ENCODE measurements at places on chromosomes 2 and 18.

DNA sequence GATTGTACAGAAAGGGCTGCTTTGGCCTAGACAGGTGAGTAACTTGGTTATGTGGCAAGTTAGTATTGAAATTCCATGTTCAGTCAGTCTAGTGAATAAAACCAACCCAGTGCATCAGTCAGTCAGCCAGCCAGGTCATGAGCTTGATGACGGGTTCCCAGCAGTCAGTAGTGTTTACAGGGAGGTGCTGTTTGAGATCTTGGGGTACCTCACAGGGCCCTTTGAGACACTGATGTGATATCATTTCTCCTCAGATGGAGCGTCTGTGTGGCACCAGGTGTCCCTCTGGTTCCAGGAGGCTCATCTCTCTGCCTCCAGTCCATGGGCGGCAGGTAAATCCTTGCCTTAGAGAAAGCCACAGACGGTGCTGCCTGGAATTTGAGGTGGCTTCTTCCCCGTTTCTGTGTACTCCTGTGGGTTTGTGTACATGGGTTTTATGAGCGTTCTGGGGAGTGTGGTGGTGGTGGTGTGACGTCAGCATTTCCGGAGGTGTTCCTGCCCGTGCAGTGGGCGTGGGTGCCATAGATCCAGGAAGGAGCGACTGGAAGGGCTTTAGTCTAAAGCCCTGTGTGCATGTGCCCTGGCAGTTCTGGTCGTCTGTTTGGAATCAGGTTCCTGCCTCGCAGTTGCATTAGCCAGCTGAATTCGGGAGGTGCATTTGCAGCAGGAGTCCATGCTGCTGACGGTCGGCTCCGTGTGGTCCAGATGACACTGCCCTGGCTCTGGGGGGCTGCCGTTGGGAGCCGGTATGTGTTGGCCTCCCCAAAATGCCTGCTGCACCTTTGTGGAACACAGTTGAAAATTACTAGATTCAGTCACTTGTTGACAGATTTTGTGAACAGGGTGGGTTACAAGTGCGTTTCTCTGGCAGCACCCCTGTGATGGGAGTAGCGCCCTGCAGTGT is 2.1 kb downstream of the CTDP1 start:
- H3K36me3 ChIP-seq, result peaks cover 4% of the 10 kb centered on the region
- no peak overlapping the region for H3K27ac ChIP-seq
- H3K27me3 ChIP-seq, result no peaks in the 10 kb centered on the region
- peak overlapping the region; percentile 74 for H3K4me3 ChIP-seq
- peaks cover 33% of the 10 kb centered on the region for H3K4me1 ChIP-seq
- no peak for DNase-seq

- no peaks in the 10 kb centered on the region for H3K27me3 ChIP-seq
- H3K27ac ChIP-seq, result peak overlapping the region; percentile 94
- no peak overlapping the region for H3K4me3 ChIP-seq
- peaks cover 31% of the 10 kb centered on the region for H3K4me1 ChIP-seq
- H3K36me3 ChIP-seq, result peaks cover 9% of the 10 kb centered on the region
Measured at GRCh38 chr18:48622911-48623431, 84.1 kb downstream of the CTIF start.

GRCh38 chr2:106833256-106833655 is 52.7 kb downstream of the ST6GAL2 start:
- DNase-seq, result no peak
- peaks cover 19% of the 10 kb centered on the region for H3K4me1 ChIP-seq
- H3K36me3 ChIP-seq, result no peaks in the 10 kb centered on the region
- H3K27ac ChIP-seq, result no peak overlapping the region
- peaks cover 6% of the 10 kb centered on the region for H3K27me3 ChIP-seq

DNA sequence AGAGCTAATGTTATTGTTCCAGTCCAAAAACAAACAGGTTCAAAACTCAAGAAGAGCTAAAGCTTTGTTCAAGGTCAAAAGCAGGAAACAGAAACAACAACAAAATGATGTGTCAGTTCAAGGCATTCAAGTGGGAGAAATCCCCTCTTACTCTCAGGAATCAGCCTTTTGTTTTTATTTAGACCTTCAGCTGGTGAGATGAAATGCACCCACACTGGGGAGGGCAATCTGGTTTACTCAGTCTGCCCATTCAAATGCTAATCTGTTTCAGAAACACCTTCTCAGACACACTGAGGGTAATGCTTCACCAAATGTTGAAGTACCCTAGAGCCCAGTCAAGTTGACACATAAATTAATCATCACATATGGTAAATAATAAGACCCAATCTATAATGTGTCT is 150.6 kb downstream of the TMX3 start:
- H3K36me3 ChIP-seq, result no peaks in the 10 kb centered on the region
- no peaks in the 10 kb centered on the region for H3K27me3 ChIP-seq

- H3K4me1 ChIP-seq, result no peaks in the 10 kb centered on the region
- peaks cover 5% of the 10 kb centered on the region for H3K27me3 ChIP-seq
- H3K4me3 ChIP-seq, result no peak overlapping the region
- peaks cover 7% of the 10 kb centered on the region for H3K36me3 ChIP-seq
- H3K27ac ChIP-seq, result no peak overlapping the region
Measured at GRCh38 chr2:6908291-6908690, 8.9 kb upstream of the RNF144A start.

GRCh38 chr2:211654211-211654780 is 884.3 kb downstream of the ERBB4 start:
- no peaks in the 10 kb centered on the region for H3K4me1 ChIP-seq
- no peak overlapping the region for H3K27ac ChIP-seq
- DNase-seq, result no peak
- H3K4me3 ChIP-seq, result no peak overlapping the region

DNA sequence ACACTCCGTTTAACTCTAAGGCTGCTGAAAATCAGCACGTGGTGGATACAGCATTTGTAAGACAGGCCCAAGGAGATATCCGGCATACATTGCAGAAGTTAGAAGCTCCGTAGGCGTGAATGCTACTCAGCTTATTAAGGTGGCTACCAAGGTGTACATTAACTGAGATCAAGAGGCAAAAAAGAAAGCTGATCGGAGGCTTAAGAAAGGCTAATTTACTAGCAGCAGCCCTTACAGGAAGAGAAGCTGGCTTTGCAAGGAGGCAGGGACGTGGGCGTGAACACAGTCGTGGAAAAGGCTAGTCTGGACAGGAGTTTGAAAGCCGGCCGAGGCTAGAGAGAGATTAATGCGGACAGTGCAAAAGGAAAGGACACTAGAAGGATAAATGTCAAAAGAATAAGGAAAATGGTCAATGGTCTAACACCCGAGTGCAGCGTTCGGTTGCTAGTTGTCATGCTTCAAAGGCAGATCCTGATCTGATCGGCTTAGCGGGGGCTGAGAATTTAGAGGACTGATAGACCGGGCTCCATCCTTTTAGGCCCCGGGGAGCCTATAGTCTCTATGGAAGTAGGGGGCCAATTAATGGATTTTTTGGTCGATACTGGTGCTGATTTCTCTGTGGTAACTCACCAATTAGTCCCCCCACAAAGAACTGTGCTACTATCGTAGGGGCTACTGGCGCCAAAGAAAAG is 45.6 kb upstream of the SELENOI start:
- DNase-seq, result no peak
- H3K27ac ChIP-seq, result no peak overlapping the region
- H3K36me3 ChIP-seq, result peaks cover 7% of the 10 kb centered on the region
- H3K4me1 ChIP-seq, result peaks cover 20% of the 10 kb centered on the region
- H3K4me3 ChIP-seq, result no peak overlapping the region

DNA sequence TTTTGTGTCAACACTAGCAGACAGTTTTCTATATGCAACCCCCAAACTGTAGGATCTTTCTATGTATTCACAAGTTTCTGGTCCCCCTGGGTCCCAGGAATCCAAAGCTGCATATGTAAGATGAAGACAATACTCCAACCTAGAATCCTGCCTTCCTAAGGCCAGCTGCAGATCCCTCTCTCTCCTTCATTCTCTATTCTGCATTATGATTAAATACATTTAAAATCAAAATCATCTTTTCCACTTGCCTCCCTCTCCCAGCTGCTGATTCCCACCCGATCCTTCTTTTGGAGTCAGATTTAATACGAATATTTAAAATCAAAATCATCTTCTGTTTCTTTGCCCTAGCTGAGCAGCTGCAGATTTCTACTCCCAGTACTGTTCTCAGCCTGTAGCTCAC is 783.0 kb upstream of the ZEB2 start:
- H3K27ac ChIP-seq, result no peak overlapping the region
- H3K4me3 ChIP-seq, result no peak overlapping the region
- no peaks in the 10 kb centered on the region for H3K36me3 ChIP-seq
- no peak for DNase-seq

DNA sequence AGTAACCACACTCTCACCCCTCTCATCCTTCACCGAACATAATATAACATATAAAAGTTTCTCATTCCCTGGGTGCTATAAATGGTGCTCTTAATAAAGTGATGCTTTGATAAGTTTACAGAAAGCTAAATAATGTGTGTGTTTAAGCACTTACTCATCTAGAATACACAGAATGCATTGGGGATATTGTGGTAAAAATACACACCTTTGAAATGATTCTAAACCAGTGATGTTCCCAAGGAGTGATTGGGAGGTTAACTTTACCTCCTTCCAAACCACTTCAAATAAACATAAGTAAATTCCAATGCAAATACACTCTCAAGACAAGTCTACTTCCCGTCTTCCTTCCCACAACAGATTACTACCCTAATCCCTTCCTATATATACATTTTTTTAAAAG is 85.3 kb upstream of the TWSG1 start:
- H3K4me1 ChIP-seq, result no peaks in the 10 kb centered on the region
- no peak overlapping the region for H3K4me3 ChIP-seq

GRCh38 chr2:187554011-187554703 is at the start of gene TFPI:
Gene TFPI, minus strand, starts transcription at chr2:187554435. Its CDS starts 50,667 bp downstream, at chr2:187503768.
- H3K4me3 ChIP-seq, result peak within 1 kb of the TSS; percentile 81
- H3K27ac ChIP-seq, result peak within 1 kb of the TSS; percentile 97
- no peak for DNase-seq
- H3K27me3 ChIP-seq, result no peaks in the 10 kb centered on the region
- H3K4me1 ChIP-seq, result peaks cover 39% of the 10 kb centered on the region

DNA sequence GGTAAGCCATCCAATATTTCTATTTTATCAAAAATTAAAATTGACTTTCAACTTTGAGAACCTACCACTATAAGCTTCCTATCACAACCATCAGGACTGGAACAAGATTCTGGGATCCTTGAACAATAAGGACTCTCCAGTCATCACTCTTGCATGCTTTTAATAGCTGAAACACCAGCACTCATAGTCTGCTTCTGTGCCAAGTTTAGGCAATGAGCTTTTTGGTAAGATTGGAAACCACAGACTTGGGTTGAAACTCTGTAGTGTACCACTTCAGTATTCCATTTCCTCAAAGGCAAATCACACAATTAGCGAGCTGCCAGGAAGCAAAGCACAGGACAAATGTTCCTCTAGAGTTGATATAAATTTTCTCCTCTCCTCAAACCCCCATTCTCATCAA is 1065.8 kb upstream of the SLC39A10 start:
- no peaks in the 10 kb centered on the region for H3K27me3 ChIP-seq
- H3K36me3 ChIP-seq, result no peaks in the 10 kb centered on the region
- peaks cover 12% of the 10 kb centered on the region for H3K4me1 ChIP-seq
- H3K27ac ChIP-seq, result no peak overlapping the region
- H3K4me3 ChIP-seq, result no peak overlapping the region
- no peak for DNase-seq

DNA sequence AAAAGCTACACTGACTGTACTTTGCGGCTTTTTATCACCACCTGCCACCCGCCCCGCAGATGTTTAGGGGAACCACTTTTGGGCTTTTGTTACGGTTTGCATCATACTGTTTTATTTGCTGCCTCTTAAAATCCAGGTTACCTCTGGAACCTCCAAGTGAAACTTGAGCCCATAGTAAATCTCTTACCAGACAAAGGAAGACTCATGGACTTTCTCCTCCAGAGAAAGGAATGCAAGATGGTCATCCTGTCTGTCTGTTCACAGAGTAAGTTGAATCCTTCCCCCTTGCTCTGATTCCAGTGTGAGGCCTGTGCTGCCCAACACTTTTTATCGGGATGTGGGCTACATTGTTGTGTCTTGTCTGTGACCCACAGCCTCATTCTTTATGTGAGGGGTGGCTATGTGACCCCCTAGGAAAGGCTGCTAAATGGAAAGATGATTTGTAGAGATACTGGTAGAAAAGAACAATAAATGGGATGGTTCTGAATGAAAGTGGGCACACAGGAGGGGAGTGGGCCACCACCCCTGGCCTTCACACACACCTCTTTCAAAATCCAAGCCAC is 23.3 kb downstream of the RMC1 start:
- peaks cover 52% of the 10 kb centered on the region for H3K36me3 ChIP-seq
- no peaks in the 10 kb centered on the region for H3K27me3 ChIP-seq
- no peak for DNase-seq
- H3K4me1 ChIP-seq, result peaks cover 13% of the 10 kb centered on the region

Measured in mesothelial cell of epicardium (in vitro differentiated cells).